ENCODE measurements at places on chromosomes 13 and 19.

GRCh38 chr19:6766357-6767080 is 716 bp downstream of the SH2D3A start:
- peak; percentile 28 for DNase-seq

DNA sequence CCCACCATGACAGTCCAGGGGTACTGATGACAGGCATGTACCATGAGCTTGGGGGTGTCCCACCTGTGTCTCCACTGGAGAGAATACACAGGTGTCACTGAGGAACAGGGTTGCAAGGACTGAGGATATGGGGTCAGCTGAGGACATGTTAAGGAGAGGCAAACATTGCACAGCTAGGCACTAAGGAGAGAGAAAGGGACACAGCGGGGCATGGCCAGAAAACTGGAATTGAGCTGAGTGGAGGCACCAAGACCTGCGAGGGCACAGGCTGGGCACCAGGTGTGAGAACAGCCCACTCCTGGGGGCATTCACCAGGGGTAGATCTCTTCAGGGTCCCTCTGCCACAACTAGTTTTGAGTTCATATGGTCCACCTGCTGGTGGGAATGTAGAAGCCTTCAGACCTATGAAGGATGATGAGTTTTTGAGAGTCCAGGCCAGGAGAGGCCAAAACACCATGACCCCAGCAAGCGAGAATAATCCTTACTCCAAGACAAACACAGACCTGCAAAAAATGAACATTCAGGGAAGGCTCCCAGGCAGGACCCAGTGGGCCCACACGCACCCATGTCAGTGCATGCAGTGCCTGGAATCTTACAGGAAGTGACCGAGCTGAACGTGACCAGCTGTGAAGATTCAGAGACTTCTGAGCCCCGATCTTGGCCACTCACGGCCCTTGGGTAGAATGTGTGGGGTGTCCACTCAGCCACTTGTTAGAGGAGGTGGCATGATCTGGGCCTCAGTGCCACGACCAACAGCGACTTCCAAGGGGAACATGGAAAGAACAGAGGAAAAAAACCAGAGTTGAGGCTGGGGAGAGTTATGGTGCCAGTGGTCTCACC is 1.4 kb upstream of the ZNF584 start:
- no peak for DNase-seq

DNA sequence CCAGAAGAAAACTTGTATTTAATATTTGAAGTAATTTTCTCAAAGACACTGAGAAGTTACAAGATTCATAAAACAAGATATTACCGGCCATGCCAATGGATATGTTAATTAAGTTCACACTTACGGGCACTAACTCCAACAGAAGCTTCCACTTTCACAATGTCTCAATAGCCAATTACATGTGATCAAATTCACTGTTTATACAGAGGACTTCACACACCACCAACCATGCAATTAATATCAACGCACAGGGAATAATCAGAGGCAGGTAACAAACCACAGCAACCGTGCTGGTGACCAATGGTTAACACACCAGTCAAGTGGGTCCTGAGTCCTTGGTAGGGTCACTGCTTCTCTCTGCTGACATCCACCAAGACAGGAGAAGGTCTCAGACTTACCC is 5.9 kb upstream of the ACOD1 start:
- DNase-seq, result no peak

GRCh38 chr19:5165697-5166019 is 175.0 kb downstream of the PTPRS start:
- no peak for DNase-seq

DNA sequence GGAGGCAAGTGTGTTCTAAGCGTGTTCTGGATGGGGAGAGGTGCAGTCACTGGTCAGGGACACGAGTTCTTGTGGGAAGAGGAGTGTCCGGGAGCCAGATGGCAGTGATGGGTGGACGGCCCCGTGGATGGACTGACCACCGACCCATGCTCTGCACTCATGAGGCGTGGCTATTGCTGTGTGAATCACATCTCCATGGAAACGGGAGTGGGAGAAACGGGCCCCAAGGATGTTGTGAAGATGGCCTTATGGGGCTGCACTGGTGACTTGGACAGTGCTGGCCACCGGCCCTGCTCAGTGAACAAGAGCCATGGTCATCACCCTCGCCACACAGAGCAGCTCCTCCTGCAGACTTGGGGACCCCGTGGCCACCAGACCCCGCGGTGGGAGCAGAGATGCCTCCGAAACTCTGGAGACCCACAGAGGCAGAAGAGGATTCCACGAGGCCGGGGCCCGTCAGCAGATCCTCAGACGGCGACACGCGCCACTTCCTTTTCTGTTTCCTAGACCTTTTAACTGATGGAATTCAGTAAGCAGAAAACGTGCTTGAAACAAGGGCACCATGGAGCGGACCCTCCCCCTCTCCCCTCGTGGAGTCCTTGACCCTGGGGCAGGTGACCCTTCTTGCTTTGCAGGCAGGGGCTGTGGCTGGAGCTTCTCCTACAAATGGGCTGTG is 47.5 kb downstream of the GAS6 start:
- DNase-seq, result no peak

GRCh38 chr13:112726016-112726767 is 36.4 kb downstream of the ATP11A start:
- DNase-seq, result no peak

DNA sequence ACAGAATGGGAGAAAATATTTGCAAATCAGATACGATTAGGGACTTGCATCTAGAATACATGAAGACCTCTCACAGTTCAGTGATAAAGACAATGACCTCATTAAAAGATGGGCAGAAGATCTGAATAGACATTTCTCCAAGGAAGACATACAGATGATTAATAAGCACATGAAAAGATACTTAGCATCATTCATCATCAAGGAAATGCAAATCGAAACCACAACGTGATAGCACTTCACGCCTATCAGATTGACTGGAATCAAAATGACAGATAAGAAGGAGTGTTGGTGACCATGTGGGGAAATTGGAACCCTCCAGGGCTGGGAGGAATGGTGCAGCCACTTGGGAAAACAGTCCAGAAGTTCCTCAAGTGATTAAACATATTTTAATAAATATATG is 25.8 kb downstream of the CFAP97D2 start:
- DNase-seq, result peak; percentile 43

GRCh38 chr19:44719262-44719701 is 20.3 kb downstream of the CEACAM16 start:
- no peak for DNase-seq

- peak; percentile 78 for DNase-seq
Measured at GRCh38 chr19:14440049-14440448, 6.9 kb downstream of the PKN1 start.

- no peak for DNase-seq
Measured at GRCh38 chr13:71659404-71659803, 207.6 kb downstream of the DACH1 start.

DNA sequence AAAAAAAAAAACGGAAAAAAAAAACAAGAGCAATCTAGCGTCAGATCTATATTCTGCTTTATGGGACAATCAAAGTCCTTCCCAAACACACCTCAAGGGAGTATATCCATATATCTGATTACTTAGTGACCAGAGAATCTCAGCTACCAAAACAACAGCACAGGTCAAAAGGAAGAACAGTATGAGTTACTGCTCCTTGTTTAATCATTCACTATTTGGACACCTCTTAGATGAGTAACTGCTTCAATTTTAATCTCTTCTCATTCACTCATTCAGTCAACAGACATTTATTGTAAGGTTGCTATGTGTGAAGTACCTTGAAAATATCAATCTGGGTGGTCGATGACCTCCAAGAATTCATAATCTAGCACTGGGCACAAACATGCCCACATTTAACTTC is 193.2 kb downstream of the IRS2 start:
- DNase-seq, result no peak

DNA sequence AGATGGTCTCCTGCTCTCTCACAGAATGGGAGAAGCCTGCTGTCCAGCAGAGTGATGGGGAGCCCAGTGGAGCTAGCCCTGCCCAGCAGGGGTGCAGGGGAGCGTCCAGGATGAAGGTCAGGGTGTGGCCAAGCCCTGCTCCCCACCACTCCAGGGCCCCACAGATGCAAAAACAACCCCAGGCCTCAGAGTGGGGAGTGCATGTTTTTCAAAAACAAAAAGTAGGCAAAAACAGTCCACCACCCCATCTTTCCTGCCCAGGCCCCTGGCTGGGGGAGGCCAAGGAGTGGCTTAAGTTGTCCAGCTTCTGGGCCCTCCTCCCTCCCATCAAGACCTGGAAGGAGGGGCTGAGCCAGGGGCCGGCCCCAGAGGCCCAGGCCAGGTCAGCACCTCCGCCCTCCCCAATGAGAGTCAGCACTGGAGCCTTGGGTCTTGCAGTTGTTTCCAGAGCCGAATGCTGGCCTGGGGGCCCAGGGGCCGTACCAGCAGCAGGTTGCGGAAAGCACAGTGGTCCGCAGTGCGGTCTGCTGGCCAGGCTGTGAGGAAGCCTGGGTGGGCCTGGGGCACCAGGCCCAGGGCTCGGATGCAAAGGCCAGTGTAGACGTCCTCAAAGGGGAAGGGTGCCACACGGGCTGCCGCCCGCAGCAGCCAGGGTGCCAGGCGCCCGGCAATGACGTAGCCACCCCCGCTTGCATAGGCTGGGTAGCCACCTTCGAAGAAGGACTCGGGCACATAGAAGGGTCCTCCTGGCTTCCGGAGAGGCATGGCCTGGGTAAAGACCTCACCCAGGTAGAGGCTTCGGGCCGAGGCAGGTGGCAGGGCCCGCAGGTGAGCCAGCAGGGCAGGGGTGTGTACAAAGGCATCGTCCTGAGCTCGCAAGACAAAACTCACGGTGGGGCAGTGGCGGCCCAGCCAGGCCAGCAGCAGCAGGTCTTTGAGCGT is 1.7 kb downstream of the B3GNT8 start:
- DNase-seq, result no peak

GRCh38 chr13:98678741-98679140 is 73.7 kb downstream of the SLC15A1 start:
- no peak for DNase-seq

- no peak for DNase-seq
Measured at GRCh38 chr19:46132508-46133100, 8.1 kb upstream of the IGFL3 start.

DNA sequence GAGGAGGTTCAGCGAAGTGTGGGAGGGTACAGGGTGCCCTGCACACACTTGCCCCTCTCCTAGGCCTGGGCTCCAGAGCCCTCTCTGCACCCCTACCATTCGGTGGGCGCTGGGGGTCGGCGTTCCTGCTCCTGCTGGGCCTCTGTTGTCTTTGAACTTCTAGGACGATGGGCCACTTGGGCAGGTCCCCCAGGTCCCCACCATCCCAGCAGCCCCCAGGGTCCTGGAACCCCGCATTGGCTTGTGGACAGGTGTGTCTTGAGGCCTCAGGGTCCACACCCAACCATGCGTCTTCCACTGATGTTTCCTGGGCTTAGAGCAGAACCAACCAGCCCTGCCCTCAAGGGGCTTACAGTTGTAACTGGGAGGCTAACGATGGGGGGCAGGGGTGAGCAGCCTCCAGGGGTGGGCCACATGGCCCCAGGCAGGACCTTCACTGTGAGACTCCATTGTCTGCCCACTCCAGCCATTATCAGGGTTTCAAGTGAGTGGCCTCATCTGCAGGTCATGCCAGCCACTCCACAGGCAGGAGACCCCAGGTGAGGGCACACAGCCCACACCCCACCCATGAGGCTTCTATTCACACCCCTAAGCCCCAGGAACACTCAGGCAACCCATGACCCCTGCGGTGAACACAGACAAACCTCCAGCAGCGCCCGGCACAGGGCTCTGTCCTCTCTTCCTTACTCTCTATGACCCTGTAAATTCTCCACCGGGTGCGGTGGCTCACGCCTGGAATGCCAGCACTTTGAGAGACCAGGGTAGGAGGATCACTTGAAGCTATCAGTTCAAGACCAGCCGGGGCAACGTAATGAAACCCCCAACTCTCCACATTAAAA is 2.0 kb upstream of the KLF16 start:
- no peak for DNase-seq

- no peak for DNase-seq
Measured at GRCh38 chr13:70788074-70788473, 679.8 kb upstream of the KLHL1 start.

DNA sequence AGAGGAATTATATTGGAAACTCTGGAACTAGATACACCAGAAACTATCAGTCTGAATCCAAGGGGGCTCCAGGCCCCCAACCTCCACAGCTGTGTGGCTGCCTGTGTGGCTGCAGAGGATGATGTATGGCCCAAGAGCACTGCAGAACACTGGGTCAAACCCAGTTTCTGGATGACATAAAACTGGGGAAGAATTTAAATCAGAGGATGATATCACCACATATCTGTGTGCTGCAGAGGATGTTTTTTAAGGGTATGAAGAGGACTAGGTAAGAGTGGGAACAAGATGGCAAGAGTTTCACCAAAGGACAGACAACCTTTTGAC is 226.4 kb downstream of the SUCLA2 start:
- DNase-seq, result no peak

- DNase-seq, result no peak
Measured at GRCh38 chr13:20624213-20624612, 57.3 kb downstream of the IFT88 start.

DNA sequence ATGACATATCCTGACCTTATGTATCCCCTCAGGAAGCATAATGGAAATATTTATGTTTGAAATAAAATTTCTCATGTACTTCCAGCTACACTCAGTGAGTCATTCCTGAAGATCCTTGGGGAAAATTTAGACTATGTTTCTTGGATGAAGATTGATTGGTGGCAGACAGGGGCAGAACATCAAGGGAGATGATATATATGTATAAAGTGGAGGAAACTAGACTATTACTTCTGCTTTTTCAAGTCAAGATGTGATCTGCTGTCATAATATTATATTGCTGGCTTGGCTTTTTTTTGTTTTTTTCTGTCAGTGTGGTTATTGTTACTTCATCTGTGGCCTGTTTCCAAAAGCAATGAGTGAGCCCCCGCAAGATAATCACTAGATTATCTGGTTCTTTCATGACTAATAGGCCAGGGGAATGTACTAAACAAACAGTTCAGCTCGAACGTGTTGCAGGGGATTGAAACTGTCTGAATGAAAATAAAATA is 87.2 kb upstream of the TNFSF11 start:
- no peak for DNase-seq

DNA sequence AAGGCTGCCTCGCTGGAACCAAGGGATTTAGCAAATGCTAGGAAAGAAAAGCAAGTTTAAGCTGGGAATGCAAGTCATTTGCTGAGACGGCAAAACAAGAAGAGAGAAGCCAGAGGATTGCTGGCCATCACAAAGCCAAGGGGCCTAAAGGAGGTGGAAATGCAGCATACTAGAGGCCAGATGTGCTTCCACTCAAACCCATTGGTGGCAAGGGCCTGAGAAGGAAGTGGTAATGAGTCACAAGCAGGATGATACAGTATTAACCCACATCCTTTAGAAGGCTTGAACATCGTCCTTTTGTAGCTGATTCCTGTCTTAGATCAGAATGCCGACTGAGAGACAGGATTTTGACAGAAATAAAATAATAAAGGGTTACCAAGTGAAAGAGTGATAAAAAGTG is 68.2 kb downstream of the ITGBL1 start:
- DNase-seq, result no peak

GRCh38 chr13:113592571-113592970 is 8.0 kb downstream of the TFDP1 start:
- DNase-seq, result no peak

GRCh38 chr19:38944981-38945506 is 14.3 kb downstream of the MRPS12 start:
- no peak for DNase-seq

- peak; percentile 8 for DNase-seq
Measured at GRCh38 chr13:76799696-76800095, 86.5 kb downstream of the KCTD12 start.

Measured in CD4-positive, alpha-beta T cell treated with Interferon alpha-2 for 1 hour (primary cell).